ENCODE measurements at places on chromosomes 4 and X. TPM values are rescaled to one million over a fixed set of nuclear protein-coding genes. Genes with fewer than 3 reads are reported as not detected.

Gene DMD
- 236 TPM for total RNA-seq

Gene MRPL1
- 42.3 TPM for total RNA-seq

Gene CC2D2A
- total RNA-seq: 6.7 TPM

Gene SPANXN4
- not detected for total RNA-seq

Gene NSG1
- 3.2 TPM for total RNA-seq

Gene MAGEE2
- total RNA-seq: not detected

Gene ETDA
- total RNA-seq: not detected

Gene RENBP
- 10.2 TPM for total RNA-seq

Gene CCSER1
- 5.0 TPM for total RNA-seq

Gene NDST4
- not detected for total RNA-seq

Gene WNK3
- total RNA-seq: 1.1 TPM

Gene KLB
- total RNA-seq: 0.08 TPM

DNA sequence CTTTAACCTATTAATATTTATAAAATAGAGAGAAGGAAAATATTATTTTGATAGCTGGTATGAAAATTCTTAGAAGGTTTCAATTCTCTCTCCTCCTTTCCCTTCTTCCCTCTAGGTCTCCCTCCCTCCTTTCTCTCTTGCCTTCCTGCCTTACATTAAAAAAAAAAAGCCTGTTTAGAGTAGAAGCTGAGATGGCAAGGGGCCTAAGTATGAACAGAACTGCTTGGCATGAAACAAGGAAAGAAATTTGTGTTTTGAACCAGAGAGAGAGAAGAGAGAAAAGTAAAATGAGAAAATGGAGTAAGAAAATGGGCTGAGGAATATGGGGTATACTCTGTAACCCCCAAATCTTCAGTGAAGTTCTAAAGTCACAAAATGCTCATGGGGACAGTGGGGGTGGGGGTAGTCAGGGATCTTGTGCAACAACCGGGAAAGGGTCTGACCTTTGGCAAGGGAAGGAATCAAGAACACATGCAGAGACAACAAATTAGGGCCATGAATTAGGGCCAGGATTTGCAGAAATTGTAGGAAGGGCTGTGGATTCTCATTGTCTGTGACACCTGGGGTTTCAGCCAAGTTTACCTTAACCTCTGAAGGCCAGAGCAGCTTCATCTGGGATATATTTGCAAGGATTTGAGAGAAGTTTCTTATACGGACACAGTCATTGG lies 30.6 kb downstream of the SUPT20HL2 start:
- no peak for DNase-seq

DNA sequence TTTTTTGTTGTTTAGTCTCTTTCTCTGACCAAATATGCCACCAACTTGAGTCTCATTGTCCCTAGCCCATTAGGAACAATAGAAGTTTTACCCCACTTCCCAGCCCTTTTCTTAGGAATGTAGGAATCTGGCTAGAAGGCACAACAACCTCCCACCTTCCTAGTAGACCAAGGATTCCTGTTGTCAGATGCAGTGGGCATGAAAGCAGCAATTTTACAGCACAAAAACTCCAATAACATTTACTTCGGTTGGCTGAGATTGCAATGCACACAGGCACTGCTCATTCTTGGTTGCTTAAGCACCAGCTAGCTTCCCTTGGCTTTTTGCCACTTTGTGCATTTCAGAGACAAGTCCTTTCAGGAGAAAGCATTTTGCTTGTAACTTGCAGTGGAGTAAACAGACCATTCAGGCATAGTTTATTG lies 312.8 kb downstream of the TENM3 start:
- DNase-seq: no peak

DNA sequence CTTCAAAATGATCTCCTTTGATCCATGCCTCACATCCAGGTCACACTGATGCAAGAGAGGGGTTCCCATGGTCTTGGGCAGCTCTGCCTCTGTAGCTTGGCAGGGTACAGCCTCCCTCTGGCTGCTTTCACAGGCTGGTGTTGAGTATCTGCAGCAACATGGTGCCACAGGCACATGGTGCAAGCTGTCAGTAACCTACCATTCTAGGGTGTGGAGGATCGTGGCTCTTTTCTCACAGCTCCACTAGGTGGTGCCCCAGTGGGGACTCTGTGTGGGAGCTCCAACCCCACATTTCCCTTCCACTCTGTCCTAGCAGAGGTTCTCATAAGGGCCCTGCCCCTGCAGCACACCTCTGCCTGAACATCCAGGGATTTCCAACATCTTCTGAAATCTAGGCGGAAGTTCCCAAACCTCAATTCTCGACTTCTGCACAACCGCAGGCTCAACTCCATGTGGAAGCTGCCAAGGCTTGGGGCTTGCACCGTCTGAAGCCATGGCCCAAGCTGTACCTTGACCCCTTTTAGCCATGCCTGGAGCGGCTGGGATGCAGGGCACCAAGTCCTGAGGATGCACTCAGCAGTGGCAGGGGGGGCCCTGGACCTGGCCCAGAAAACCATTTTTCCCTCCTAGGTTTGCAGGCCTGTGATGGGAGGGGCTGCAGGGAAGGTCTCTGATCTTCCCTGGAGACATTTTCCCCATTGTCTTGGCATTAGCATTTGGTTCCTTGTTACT lies 137.8 kb upstream of the NUDT6 start:
- no peak for DNase-seq

DNA sequence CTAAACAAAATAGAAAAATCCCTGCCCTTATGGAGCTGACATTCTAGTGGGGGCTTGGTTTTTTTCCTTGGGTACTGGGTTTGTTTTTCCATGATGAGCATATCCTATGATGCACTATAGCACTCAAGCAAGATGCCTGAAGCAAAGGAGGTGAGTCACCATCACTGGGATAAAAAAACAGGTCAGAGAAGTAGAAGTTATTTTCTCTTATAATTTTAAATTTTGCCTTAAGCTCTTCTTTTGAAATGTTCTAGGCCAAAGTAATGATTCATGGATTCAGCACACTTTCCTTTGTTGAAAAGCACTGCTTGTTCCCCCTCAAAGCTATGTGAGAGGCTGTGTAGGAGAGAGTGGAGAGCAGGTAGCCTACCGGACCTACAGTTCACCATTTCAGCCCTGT lies 15.2 kb upstream of the CXCL2 start:
- DNase-seq: no peak

GRCh38 chr4:140754918-140755773 lies 1.0 kb downstream of the TBC1D9 start:
- no peak for DNase-seq

GRCh38 chrX:31320740-31321139 lies 248.9 kb upstream of the FTHL17 start:
- no peak for DNase-seq

DNA sequence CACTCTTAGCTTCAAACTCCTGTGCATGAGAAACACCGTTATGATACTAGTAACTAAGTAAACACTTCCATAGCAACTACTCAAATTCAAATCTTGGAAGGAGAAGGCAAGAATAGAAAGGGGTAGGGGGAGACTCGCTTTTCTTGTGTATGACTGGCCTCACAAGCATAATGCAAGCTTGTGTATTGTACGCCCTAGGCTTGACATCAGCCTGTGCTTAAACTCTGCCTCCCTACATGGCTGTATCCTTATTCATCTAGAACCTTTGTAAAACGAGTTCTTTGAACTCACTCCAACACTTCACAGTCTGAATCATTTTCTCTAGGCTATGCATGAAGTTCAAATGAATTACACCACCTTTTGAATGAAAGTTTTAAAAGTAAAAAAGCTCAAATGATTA lies 1071.2 kb upstream of the ADGRL3 start:
- DNase-seq: no peak

- DNase-seq: no peak
Measured at GRCh38 chr4:82811838-82812341, 13.3 kb upstream of the SCD5 start.

- DNase-seq: no peak
Measured at GRCh38 chrX:152806035-152806434, 24.5 kb downstream of the CETN2 start.

DNA sequence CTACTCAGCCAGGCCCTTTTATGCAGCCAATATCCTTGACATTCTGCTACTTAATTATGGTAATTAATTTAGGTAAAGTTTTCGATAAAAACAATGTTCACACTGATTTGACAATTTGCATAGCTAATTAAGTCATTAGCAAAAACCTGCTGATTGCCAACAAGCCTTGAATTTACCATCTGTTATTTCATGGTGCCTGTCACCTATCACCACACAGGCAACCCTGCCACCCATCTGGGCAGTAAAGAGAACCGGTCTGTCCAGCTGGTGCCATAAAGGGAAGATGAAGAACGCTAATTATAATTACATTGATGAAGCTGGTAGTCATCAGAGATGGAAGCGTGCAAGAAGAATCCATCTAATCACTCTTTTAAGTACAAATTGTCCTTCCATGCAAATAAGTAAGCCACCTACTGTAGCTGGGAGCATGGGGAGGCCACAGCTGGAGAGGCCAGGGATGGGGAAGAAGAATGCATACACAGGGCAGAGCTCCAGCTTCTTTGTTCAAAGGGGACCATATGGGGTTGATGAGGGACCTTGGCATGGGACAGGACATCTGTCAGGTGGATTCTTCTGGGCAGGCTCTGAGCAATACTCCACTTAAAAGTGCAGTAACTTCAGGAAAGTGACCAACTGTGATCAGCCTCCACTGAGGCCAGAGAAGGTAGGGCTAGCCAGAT lies 277.3 kb upstream of the TAPT1 start:
- DNase-seq: no peak

- DNase-seq: no peak
Measured at GRCh38 chr4:6217716-6218381, 17.5 kb upstream of the JAKMIP1 start.

Measured in heart left ventricle (tissue), 16 donors.